NCI-H82 (cell line): ENCODE measurements at places on chromosomes 13 and 19.
A peak's percentile ranks its signal among the peaks of the same experiment; 100 is the strongest.

DNA sequence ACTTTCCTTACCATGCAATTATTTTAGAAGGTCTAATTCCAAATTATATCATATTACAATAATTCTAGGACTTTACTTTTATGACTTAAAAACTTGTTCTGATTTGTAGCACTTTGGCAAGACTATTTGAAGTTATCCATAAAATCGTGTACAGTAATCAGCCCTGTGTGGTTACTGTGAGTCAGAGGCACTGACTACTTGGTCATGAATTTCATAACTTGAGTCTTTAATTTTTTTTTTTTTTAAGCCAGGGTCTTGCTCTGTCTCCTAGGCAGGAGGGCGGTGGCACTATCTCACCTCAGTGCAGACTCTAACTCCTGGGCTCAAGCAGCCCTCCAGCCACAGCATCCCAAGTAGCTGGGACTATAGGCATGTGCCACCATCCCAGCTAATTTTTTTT lies 1319.2 kb upstream of the SLC10A2 start:
- DNase-seq = no peak

- no peak for DNase-seq
Measured at GRCh38 chr19:4042731-4043082, 24.0 kb downstream of the ZBTB7A start.

DNA sequence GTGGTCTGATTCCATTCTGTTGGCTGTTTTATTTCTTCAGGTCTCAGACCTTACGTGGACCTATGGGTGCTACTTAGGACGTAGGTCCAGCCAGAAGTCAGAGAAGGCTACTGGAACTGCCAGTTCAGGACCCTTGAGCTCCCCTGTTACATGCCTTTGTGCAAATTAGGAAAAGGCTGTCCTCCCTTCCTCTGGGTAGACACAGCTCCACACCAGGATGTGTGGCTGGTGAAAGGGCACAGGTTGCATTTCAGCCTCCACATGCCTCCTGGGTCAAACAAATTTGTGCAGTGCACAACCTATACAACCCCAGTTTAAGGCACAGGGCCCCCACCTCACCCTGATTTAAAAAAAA lies 43.9 kb upstream of the MAP3K10 start:
- DNase-seq = no peak

GRCh38 chr13:33146843-33147611 lies 130.8 kb downstream of the KL start:
- DNase-seq = no peak

DNA sequence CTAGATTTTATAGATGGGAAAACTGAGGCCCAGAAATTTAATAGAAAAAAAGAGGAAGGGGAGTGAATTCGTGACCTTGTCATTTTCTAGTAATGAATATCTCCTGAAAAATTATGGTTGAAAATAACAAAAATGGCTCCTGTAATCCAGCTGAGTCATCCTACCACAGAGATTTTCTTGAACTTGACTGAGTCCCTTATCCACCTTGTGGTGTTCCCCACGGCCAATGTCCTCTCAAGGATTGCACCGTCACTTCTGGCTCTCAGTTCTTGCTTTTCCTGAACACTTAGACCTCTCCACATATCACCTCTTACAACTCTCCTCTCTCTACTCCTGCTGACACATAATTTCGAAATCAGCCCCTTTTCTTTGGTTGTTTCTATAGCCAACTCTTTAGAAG lies 1.2 kb upstream of the KATNAL1 start:
- peak; percentile 22 for DNase-seq
